Activated CD4-positive, CD25-positive, alpha-beta regulatory T cell treated with anti-CD3 and anti-CD28 coated beads, Interleukin-2, amount 50 U/mL, for 72 hours (primary cell): ENCODE measurements at places on chromosomes 5 and 9.

- no peak for DNase-seq
These were observed 327.0 kb upstream of the TNC start for GRCh38 chr9:115444959-115445358.

DNA sequence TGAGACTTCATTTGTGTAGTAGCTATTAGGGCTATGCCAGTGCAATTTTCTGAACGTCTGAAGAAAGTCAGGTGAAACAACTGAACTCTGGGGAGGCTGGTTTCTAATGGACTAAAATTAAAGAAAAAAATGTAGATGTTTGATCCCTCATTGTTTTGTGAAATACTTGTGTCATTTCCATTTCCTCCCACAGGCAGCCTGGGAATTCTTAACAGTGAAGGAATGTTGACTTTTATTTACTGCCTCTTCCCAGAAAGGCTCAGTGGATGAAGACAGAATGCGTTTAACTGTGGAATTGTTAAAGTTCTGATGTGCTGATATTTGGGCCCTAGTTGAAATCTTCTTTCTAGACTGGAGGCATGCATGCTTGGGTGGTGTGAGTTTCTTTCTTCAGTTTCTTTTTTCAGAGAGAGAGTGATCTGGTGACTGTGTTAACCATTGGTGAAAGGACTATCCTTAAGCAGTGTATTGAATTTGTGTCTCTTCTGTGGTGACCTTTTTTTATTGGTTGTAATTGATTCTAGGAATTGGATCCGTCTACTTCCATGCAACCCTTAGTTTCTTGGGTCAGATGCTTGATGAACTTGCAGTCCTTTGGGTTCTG is 15.5 kb downstream of the ACER2 start:
- DNase-seq, result no peak

DNA sequence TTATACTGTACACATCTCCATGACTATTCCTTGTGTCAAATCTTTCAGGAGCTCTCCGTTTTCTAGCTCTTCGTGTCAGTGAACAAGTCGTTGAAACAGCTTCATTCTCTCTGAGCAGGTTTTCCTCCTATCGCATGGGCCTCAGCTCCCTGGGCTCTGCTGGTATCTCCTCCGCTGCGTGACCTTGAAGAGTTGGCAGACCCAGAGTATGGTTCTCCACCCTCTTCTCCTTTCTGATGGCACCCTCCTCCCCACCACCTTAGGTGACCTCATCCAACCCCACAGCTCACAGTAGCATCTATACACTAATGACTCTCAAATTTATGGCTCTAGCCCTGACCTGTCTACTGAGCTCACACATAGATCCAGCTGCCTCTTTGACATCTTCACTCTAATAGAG is 36.0 kb upstream of the PDE8B start:
- no peak for DNase-seq

DNA sequence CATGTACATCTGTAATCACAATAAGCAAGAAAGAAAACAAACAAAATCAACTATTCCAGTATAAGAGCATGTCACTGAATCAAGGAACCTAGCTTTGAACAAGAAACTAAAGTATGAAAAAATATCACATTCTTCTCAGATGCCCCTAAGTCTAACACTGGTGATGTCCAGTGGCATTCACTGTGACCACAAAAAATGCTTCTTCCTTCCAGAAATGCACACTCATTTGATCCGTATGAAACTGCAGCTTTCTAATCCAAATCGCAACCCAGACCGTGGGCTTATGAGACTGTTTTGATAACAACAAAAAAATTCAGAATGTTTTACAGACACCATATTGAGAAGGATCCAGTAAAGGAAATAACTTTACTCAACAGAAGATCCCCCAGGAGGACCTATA is 320.1 kb upstream of the TARS1 start:
- no peak for DNase-seq

DNA sequence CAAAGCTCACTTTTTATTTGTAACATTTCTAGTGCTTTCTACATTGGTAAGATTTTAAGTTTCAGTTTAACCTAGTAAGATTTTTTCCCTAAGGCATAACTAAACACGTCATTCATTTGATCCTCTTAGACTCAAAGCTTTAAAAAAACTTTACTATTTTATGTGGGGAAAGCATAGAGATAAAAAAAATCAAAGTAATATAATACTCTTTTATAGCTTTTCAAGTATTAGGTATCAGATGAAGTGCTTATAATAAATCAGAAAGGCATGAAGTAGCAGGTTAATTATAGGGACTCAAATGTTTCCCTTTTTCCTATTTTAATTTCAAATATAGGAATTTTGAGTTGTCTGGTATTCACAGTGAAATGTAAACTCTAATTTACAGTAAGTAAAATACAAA is 68.0 kb upstream of the POU5F2 start:
- no peak for DNase-seq

- DNase-seq, result no peak
These were observed 109.0 kb downstream of the VAV2 start for GRCh38 chr9:133882849-133883755.

DNA sequence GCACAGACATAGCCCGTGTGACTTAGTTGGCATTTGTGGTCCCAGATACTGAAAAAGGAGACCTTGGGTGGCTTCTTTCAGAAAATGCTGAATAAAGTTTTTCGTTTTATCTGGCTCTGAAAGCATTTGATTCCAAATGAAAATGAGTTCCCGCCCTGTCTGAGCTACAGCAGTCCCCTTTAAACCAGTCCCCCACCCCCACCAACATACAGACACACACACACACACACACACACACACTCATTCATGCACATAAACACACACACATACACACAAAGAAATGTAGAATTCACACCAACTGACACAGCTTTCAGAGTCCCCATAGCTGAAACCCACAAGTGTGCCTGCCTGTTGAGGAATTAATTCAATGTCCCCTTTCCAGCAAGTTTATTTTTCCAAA is 97.0 kb upstream of the SMARCA2 start:
- DNase-seq, result no peak

- DNase-seq, result no peak
These were observed 37.8 kb downstream of the CWC27 start for GRCh38 chr5:64806537-64806936.

GRCh38 chr9:121883281-121884056 is 209.6 kb downstream of the TTLL11 start:
- no peak for DNase-seq
